ENCODE measurements at places on chromosomes 5 and 9.
A peak's percentile ranks its signal among the peaks of the same experiment; 100 is the strongest.

GRCh38 chr5:24823625-24824024 is 178.8 kb upstream of the CDH10 start:
- no peak for DNase-seq

- no peak for DNase-seq
These were observed 377.8 kb downstream of the IRX2 start for GRCh38 chr5:2373631-2374030.

GRCh38 chr5:141763541-141763940 is 81.5 kb upstream of the ARAP3 start:
- no peak for DNase-seq

- no peak for DNase-seq
These were observed 441.5 kb downstream of the RASEF start for GRCh38 chr9:82621447-82621846.

- DNase-seq: no peak
These were observed 5.8 kb upstream of the CRHBP start for GRCh38 chr5:76947082-76947503.

- DNase-seq: no peak
These were observed 9.6 kb upstream of the PLPP1 start for GRCh38 chr5:55544341-55544740.

DNA sequence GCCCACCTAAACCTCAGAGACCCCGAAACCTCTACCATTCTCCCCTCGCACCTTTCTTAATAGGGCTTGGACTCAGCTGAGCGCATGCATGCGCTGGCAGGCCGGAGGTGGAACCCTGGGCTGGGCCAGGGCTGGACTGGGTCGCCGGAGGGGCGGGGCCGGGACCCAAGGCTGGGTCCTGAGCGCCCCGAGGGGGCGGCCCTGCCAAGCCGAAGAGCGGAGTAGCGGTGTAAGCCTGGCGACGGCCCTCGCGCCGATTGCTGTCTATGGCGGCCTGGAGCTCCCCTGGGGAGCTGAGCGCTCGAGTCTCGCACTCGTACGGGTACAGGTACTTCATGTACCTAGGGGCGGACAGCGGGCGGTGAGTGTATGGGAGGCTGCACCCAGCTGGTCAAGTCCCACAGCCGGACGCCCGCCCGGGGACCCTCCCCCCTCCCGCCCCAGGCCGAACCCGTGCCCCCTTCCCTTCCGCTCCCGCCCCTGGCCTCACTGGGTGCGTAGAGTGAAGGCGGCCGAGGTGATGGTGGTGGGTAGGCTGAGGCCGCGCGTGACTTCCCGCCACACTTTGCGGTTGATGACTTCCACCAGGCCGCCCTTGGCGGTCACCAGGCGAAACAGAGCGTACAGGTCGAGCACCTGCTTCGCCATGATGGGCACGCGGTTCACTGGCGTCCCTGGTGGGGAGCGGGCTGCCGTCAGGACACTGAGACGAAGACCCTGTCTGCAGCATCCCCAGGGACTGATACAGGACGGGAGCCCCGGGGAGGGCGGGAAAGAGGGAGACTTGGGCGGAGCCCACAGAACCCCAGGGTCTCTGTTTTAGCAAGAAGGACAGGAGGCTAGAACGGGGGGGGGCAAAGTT is 3.3 kb upstream of the DCTN3 start:
- DNase-seq: no peak

- DNase-seq: peak; percentile 49
These were observed 14.7 kb downstream of the SLC45A2 start for GRCh38 chr5:33969572-33970452.

DNA sequence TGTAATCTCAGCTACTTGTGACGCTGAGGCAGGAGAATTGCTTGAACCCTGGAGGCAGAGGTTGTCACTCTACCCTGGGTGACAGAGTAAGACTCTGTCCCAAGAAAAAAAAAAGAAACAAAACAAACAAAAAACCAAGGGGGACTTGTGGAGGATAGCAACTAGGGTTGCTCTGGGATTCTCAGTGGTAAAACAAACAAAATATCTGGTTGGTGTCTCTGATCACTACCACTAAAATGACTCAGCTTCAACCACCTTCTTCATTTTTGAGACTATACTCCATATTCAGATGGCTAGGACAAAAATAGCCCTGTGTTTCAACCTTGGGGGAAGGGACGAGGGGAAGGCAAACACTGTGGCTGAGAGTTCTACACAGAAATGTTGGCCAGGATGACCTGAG is 110.3 kb downstream of the ARRDC3 start:
- DNase-seq: no peak

DNA sequence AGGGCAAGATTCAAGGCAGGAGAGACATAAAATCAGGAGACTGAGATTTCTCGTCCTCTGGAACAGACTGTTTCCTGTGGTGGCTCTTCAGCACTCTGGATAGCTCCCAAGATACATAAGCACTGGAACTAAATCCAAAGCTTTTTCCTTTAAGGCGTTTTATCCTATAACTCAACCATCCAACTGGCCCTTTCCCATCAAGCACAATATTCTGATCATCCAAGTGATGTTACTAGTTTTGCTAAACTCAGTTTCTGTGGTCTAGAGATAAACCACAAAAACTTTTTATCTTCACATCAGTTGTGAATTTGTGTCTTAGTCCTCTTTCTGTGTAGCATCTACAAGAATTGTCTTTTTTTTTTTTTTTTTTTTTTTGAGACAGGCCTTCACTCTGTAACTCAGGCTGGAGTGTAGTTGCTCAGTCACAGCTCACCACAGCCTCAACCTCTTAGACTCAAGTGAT is 299.4 kb downstream of the COX7C start:
- DNase-seq: no peak

DNA sequence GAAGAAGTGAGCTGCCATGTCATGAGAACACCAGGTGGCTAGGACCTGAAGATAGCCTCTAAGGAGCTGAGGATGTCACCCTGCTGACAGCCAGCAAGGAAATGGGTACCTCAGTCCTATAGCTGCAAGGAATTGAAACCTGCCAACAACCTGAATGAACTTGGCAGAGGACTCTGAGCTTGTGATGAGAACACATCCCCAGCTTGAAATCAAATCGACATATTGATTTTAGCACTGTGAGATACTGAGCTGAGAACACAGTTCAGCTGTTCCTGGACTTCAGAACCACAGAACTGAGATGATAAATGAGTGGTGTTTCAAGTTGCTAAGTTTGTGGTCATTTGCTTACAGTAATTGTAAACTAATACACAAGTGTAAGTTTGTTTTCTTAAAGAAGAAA is 5.5 kb upstream of the RASEF start:
- no peak for DNase-seq

- DNase-seq: no peak
These were observed 964.7 kb upstream of the PTPRD start for GRCh38 chr9:11577522-11577921.

- DNase-seq: no peak
These were observed 29.2 kb downstream of the PTPN3 start for GRCh38 chr9:109468927-109469326.

DNA sequence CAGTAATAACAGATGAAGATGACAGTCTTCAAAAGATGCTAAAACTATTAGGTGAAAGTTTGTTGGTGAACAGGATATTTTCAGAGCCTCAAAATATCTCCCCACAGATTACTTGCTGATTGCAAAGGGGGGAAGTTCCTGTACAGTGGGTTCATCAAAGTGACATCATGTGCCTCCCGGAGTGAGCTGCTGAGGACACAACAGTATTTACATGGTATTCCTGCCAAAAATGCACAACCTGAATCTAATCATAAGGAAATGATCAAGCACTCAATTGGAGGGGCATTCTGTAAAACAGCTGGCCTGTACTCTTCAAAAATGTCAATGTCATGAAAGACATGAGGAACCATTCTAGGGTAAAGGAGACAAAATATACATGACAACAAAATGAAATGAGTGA is 18.9 kb upstream of the GLIS3 start:
- DNase-seq: no peak

- DNase-seq: no peak
These were observed 144.2 kb upstream of the COL5A1 start for GRCh38 chr9:134497283-134497860.

- no peak for DNase-seq
These were observed 30.8 kb downstream of the RASGRF2 start for GRCh38 chr5:80990971-80991370.

GRCh38 chr9:38011991-38012390 is 57.0 kb downstream of the SHB start:
- no peak for DNase-seq

GRCh38 chr9:131668439-131669268 is 71.2 kb downstream of the RAPGEF1 start:
- DNase-seq: no peak

- no peak for DNase-seq
These were observed 16.1 kb downstream of the OLFML2A start for GRCh38 chr9:124793015-124793541.

- no peak for DNase-seq
These were observed 112.2 kb upstream of the HAND1 start for GRCh38 chr5:154590093-154590724.

DNA sequence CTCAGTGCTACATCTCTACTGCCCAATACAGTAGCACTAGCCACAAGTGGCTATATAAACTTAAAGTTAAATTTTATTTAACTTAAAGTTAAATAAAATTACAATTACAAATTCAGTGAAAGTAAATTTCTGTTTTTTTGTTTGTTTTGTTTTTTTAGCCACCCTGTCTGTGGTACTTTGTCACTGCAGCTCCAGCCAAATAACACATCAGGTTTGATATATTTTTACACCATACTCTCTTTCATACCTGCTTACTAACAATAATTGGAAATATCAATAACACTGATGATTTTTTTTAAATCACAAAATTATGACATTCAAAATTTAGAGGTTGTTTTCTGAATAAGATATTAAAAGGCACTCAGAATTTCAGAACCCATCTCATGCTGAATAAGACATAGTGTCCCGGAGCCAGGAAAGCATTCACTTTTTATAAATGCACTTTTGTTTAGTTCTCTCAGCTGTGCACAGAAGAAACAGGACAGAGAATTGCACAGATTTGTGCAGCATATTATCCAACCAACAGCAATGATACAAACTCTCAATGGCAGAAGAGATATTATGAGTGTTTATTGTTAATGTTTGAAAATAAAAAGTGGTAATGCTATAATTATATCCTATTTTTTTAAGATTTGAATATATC is 92.6 kb downstream of the EDIL3 start:
- no peak for DNase-seq

DNA sequence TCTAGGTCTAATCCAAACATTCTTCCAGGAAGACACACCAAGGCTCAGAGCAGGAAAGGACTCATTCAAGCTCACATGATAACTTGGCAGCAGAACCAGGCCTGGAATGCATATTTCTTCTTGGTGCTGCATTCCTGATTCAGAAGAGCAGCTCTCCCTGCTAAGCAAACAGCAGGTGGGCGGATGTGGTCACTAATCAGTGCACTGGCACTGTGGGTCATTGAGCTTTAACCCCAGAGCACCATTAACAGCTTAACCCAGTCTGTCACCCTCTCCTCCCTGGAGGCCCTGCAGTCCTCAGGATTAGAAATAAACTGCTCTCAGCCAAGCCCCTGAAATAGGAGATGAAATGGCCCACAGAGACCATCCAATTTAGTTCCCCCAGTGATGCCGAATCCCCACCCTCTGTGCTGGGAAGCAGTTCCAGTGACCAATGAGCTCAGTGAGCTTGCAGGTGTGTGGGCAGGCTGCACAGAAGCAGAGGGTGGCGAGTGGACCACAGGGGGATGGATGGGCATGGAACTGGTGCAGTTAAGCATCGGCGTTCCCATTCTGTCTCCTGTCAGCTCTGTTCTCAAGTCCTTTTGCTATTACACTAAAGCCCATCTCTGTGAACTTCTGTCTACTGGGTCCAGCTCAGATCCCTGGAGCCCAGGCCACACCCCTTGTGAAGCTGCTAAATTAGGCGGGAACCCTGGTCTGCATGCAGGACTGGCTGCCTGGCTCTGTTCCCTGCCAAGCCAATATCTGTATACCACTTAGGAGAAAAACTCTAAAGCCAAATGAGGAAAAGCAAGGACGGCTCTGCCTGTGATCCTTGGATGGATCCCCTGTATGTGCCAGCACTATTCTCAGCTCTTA is 16.6 kb upstream of the MEGF9 start:
- no peak for DNase-seq

DNA sequence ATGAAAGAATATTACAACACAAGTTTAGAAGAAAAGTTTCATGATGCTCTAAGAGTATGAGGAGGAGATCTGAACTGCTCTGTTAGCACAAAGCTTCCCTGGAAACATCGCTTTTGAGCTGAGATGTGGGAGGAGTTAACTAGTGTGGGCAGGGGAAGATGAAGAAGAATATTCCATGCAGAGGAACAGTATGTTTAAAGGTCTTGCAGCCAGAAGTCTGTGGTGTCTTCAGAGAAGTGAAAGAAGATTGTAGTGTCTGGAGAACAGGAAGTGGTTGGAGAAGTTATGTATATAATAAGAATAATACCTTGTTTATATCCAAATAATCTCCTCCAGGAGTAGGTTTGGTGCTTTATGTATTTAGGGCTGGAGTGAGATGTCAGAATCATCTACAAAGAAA is 406.7 kb downstream of the MAN2A1 start:
- no peak for DNase-seq

- DNase-seq: peak; percentile 80
These were observed 7.6 kb upstream of the BARX1 start for GRCh38 chr9:93962561-93963440.

GRCh38 chr5:54881286-54882005 is 103.9 kb downstream of the ESM1 start:
- no peak for DNase-seq

GRCh38 chr9:79387101-79387835 is 184.5 kb upstream of the TLE4 start:
- DNase-seq: no peak
